ENCODE measurements at places on chromosomes 7 and 10. TPM values are rescaled to one million over a fixed set of nuclear protein-coding genes. Genes with fewer than 3 reads are reported as not detected.

Gene TPK1
- 22.6 TPM for total RNA-seq

Gene TCERG1L
- total RNA-seq: under 0.01 TPM

Gene ACTR3C
- 9.3 TPM for total RNA-seq

Gene FAM13C
- total RNA-seq: not detected

Gene PHKG1
- 3.1 TPM for total RNA-seq
